ENCODE measurements at places on chromosomes 11 and 22. TPM values are rescaled to one million over a fixed set of nuclear protein-coding genes. Genes with fewer than 3 reads are reported as not detected.

DERL3 gene
- total RNA-seq, result under 0.01 TPM

C22orf15 gene
- not detected for total RNA-seq

OR52I1 gene
- total RNA-seq, result not detected

UBQLNL gene
- total RNA-seq, result not detected

PSMA1 gene
- 99.6 TPM for total RNA-seq

MFRP gene
- total RNA-seq, result not detected

MS4A15 gene
- not detected for total RNA-seq

EHF gene
- total RNA-seq, result not detected

DDIAS gene
- total RNA-seq, result 2.9 TPM

TSPAN4 gene
- total RNA-seq, result 281 TPM

TRPC6 gene
- total RNA-seq, result 0.36 TPM

CD3D gene
- not detected for total RNA-seq

LAYN gene
- 9.6 TPM for total RNA-seq

CHRM1 gene
- total RNA-seq, result not detected

TFIP11 gene
- 20.0 TPM for total RNA-seq

H19 gene
- 5,783 TPM for total RNA-seq

KRTAP5-2 gene
- not detected for total RNA-seq

INSC gene
- not detected for total RNA-seq

CD248 gene
- 180 TPM for total RNA-seq

OR52N4 gene
- total RNA-seq, result not detected

KCTD21 gene
- 25.1 TPM for total RNA-seq

MPPED1 gene
- total RNA-seq, result 0.18 TPM

OR4S2 gene
- total RNA-seq, result not detected

GRIA4 gene
- total RNA-seq, result not detected

SCGB1D2 gene
- total RNA-seq, result not detected

BTBD18 gene
- not detected for total RNA-seq

MOGAT2 gene
- not detected for total RNA-seq

DMC1 gene
- under 0.01 TPM for total RNA-seq

OR2AT4 gene
- total RNA-seq, result not detected

NRGN gene
- 0.36 TPM for total RNA-seq

All from cardiac atrium fibroblast (primary cell).